ENCODE measurements at places on chromosomes 5 and 9. TPM values are rescaled to one million over a fixed set of nuclear protein-coding genes. Genes with fewer than 3 reads are reported as not detected.

CDK5RAP2 gene
- 75.6 TPM for polyA plus RNA-seq

BRINP1 gene
- 0.06 TPM for polyA plus RNA-seq

SLIT3 gene
- polyA plus RNA-seq: 39.5 TPM

ADRA1B gene
- 0.46 TPM for polyA plus RNA-seq

KCNIP1 gene
- polyA plus RNA-seq: 3.3 TPM

- no peak for DNase-seq
Observed at GRCh38 chr9:99041618-99042017, 63.3 kb upstream of the TGFBR1 start.

DNA sequence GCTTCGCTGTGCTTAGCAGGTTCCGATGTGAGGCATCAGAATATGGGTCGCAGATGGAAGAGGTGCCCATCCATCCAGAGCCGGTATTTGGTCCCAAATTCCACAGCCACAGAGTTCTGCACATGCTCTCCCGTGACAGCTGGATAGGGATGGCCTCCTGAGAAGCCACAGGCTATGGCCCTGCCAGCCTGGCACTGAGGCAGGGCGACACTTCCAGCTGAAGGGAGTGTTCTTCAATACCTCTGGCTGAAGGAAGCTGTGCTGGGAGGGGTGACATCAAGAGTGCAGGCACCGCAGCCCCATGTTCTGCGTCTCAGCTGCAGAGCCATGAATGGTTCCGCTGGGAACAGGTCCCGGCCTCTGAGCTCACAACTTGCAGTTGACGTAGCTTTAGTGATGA, 83.4 kb upstream of the SIMC1 start:
- no peak for DNase-seq

GRCh38 chr5:91219803-91220371, 163.2 kb downstream of the ARRDC3 start:
- no peak for DNase-seq

- DNase-seq: no peak
Observed at GRCh38 chr9:112170235-112170634, 4.9 kb downstream of the SUSD1 start.
